ENCODE measurements at places on chromosomes 2 and 18. TPM values are rescaled to one million over a fixed set of nuclear protein-coding genes. Genes with fewer than 3 reads are reported as not detected.

Gene ICA1L
- 6.9 TPM for total RNA-seq

Gene MYO5B
- total RNA-seq = 26.2 TPM

- no peak for DNase-seq
Observed at GRCh38 chr2:143193121-143193520, 63.9 kb downstream of the ARHGAP15 start.

- DNase-seq = no peak
Observed at GRCh38 chr2:6977113-6977741, 60.0 kb downstream of the RNF144A start.

Data from NCI-H460 (cell line).